ENCODE measurements at places on chromosomes 16 and 17.

DNA sequence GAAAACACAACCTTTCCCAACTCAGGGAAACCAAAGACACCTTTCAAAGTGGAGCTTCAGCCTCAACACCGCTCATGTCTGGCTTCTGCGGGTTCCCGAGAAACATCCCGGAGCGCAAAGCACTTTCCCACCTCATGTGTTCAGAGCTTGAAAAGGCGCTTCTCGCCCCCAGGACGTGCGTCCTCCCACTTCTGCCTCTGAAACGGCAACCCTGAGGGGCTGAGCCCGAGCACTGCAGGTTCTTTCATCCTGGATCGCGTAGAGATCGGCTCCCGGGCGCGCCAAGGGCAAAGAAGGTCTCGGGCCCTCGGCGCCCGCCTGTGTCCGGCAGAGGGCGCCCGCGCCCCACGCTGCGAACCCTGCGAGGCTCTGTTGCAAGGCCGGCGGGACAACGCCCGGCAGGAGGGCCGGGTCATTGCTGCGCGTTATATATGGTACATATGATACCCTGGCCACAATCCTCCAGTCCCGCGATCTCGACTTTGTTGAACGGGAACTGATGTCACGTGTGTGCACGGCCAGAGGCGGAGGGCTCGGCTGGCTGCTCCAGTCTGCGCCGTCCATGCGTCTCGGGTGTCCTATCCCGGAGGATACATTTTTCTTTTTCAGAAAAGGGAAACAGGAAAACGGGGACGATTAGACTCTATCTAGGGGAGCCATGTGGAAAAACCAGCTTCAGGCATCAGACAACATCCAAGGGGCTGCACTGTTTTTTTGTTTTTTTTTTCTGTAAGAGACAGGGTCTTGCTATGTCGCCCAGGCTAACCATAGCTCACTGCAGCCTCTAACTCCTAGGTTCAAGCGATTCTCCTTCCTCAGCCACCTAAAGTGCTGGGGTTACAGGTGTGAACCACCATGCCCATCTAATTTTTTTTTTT is 19.1 kb downstream of the COQ7 start:
- DNase-seq: peak; percentile 83

GRCh38 chr17:61551255-61551742 is 39.7 kb downstream of the NACA2 start:
- DNase-seq: peak; percentile 77

- no peak for DNase-seq
These were observed 130.0 kb downstream of the KATNIP start for GRCh38 chr16:27679899-27680298.

GRCh38 chr17:67400193-67400592 is 23.1 kb downstream of the PITPNC1 start:
- DNase-seq: no peak

DNA sequence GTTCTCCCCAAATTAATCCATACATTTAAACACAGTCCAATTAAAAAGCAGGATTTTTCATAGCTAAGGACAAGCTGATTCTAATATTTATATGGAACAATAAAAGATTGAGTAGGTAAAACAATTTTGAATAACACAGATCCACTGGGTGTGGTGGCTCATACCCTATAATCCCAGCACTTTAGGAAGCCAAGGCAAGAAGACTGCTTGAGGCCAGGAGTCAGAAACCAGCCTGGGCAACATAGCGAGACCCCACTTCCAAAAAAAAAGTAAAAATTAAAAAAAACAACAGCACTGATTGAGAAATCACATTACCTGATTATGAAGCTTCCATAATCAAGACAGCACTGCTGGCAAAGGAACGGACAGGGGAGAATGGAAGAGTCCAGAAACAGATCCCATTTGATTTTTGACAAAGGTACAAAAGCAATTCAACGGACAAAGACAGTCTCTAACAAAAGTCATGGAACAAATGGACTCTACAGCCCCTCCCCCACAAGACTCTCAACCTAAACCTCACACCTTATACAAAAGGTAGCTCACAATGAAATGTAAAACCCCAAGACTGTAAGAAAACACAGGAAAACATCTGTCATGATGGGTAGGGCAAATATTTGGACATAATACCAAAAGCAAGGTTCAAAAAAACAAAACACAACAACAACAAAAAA is 17.9 kb downstream of the USP7 start:
- no peak for DNase-seq

DNA sequence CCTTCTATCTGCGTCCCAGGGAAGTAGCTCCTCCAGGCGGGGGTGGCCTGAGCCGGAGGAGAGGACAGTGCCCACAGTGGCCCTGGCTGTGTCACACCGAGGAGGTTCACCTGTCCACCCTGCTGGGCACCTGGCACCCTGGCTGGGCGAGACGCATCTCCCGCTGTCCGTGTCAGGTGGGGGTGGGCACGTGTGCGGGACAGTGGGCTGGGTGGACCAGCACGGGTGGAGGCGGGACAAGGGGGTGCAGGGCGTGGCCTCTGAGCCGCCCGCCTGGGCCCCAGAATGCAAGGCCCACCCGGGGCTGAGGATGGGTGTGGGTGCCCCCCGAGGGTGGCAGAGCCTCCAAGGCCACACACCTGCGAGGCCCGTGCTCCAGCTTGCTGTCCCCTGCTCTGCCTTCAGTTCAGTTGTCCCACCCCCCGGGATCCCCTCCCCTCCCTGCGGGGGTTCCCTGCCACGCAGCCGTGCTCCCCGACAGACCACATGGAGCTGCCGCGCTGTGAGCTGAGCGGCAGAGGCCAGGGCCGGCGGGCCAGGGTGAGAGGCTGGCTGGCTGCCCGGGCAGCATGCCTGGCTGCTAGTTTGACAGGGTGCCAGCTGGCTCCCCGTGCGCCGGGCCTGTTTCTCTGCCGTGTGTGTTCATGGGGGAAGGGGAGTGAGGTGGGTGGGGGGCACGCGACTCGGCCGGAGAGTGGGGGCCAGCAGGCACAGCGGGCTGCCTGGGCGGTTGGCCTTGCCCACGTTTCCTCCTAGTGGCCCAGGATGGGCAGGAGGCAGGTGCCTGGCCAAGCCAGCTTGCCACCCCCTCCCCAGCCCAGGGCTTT is 33.9 kb downstream of the BAHCC1 start:
- DNase-seq: peak; percentile 93

DNA sequence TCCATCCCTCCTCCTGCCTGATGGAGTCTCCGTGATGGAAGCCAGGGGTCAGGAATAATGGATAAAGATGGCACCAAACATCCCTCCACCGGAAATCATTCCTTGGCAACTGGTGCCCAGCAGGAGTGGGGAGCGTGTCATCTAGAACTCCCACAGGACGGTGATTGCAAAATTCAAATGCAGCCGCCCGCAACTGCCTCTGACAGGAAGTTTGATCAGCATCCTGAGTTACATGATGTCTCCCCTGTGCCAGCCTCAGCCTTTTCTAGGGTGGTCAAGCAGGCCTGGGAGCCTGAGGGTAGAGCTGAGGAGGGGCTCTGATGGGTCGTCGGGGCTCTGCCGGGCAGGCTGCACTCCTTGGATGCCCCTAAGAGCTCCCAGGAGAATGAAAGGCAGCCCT is 52.8 kb downstream of the GSG1L start:
- DNase-seq: peak; percentile 8

GRCh38 chr16:10865991-10866966 is 10.7 kb upstream of the CIITA start:
- no peak for DNase-seq

- no peak for DNase-seq
These were observed 308.5 kb downstream of the C16orf95 start for GRCh38 chr16:87008664-87009063.

DNA sequence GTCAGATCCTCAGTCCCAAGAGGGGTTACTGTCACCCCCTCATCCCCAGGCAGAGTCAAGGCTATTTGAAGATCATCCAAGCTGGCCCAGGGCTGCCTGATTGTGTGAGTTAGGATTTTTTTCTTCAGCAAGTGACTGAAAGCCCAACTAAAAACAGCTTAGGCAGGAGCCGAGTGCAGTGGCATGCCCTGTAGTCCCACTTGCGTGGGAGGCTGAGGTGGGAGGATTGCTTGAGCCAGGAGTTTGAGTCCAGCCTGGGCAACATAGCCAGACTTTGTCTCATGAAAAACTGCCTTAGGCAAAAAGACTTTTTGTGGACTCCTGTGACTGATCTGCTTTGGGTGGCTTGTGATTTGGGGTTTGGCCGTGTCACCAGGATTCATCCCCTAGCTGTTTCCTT is 19.9 kb downstream of the PGS1 start:
- DNase-seq: no peak

DNA sequence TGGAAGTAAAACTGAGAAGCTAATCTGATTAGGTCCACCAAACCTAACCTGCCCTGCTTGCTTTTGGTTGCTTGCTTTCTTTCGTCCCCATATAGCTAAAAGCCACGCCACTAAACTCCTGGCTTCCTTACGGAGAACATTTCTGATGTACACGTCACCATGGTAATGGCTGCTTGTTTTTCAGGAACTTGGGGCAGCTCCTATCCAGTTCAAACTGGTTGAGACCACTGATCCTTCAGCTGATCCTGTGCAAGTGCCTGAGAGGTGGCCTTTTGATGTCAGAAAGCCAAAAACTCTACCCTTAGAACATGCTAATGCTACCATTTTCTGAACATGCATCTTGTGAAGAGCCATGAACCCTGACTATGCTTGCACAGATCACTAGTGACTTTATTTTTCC is 14.4 kb upstream of the DHRS7C start:
- DNase-seq: no peak

DNA sequence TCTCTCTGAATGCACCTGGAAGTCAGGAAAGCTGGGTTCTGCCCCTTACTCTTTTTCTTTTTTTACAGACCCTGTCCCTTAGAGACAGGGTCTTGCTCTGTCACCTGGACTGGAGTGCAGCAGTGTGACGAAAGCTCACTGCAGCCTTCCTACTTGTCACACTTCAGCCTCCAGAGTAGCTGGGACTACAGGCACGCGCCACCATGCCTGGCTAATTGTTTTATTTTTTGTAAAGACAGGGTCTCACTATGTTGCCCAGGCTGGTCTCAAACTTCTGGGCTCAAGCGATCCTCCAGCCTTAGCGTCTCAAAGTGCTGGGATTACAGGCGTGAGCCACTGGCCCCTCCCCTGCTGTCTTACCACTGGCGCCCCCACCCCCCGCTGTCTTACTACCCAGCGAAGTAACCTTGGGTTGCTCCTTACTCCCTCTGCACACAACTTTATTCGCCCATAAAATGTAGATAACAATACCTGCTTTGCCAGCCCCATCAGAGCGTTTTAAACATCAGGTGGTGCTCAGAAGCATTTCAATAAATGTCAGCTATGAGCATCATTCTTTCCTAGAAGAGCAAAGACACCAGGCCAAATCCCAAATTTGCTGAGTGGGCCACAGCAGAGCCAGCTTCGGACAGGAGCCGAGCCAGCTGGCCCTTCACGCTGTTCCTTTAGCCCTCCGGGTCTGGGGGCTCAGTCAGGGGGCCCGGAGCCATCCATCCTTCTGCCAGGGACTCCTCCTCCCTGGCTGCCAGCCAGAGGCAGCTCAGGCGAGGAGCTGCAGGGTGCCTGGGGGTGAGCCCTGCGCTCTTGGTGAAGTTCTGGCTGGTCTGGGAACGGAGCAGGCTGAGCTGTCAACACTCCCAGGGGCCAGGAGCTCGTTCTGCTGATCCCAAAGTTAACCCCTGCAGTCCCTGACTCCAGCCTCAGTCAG is 24.4 kb downstream of the SRL start:
- no peak for DNase-seq

DNA sequence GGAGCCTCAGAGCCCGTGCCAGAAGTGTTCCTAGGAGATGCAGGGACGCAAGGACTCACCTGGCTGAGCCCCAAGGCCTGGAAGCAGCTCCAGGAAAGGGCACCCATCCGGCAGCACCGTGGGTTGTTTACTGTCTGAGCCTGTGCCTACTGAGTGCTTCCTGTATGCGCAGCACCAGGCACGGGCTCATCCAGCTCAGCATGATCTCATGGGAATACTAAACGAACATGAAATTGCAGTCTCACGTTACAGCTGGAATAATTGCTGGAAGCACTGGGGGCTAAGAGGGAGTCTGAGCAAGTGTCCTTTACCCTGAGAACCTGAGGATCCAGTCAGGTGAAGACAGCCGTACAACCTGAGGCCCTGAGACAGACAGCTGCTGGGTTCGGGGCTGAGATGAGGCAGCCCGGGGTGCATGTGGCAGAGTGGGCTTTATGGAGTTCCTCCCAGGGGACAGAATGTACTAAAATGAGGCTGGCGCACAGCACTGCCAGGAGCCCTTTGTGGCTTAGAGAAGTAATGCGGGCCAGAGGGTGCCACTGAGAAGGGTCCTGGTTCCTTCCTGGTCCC is 5.4 kb downstream of the CTRL start:
- no peak for DNase-seq
